Activated CD4-positive, alpha-beta T cell treated with anti-CD3 and anti-CD28 coated beads, Interleukin-2, amount 50 U/mL, for 4 hours (primary cell): ENCODE measurements at places on chromosomes 3 and 15.

- no peak for DNase-seq
Observed at GRCh38 chr15:69669446-69669845, 216.8 kb downstream of the RPLP1 start.

DNA sequence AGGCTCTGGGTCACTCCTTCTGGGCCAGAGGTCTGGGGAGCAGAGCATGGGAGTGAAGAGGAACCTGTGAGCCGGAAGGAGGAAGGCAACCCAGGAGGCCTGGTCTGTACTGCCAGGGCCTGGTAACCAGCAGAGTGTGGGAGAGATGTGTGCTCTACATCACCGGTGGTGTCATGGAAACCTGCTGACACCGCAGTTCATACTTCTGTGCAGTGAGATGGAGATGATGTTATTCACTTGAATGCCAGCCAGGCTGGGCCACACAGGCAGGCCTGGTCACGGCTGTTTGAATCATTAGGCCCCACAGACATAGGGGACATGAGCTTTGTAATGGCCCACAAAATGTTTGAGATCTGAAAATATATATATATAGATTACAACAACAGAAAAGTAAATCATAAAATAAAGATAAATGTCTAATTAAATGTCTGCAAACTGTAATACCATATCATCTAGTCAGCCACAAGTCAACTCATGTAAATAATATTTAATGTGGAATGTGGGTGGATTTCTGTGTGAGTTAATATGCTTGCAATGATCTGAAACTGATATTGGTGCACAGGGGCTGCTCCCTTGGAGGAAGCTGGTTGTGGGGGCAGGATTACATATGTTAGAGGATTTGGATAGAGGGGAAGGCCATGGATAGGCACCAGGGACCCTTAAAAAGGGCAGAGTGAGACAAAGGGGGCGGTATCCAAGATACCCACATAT lies 108.5 kb upstream of the PFN2 start:
- DNase-seq = no peak

DNA sequence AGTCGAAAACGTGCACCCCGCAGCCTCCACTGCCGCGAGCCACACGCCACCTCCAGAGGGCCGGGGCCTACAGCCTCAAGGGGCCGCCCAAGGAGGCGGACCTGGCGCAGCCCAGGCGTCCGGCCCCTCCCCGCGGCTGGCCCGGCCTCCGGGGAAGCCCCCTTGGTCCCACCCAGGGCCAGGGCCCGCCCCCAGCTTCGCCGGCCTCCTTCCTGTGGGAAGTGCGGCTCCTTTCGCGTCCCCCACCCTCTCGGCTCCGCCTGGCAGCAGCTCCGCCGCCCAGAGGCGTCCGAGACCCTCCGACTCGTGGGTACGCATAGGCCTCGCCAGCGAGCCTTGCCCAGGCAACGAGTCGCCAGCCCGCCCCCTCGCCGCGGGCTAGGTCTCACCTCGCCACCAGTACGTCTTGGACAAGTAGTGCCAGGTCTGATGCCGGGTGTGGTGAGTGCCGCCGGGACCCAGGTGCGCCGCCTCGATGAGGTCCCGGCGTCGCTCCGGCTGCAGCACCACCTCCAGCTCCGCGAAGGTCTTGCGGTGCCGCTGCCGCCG lies 642 bp downstream of the ZBTB11 start:
- DNase-seq = peak; percentile 92

DNA sequence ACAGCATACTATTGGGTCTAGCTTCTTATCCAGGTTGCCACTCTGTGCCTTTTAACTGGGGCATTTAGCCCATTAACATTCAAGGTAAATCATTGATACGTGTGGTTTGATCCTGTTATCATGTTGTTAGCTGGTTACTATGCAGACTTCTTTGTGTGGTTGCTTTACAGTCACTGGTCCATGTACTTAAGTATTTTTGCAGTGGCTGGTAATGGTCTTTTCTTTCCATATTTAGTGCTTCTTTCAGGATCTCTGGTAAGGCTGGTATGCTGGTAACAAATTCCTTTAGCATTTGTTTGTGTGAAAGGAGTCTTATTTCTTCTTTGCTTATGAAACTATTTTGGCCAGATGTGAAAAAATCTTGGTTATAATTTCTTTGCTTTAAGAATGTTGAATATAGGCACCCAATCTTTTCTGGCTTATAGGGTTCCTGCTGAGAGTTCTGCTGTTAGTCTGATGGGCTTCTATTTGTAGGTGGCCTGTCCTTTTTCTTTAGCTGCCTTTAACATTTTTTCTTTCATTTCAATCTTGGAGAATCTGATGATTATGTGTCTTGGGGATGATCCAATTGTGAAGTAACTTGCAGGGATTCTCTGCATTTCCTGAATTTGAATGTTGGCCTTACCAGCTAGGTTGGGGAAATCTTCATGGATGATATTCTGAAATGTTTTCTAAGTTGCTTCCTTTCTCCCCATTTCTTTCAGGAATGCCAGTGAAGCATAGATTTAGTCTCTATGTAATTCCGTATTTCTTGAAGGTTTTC lies 39.3 kb downstream of the CCR1 start:
- DNase-seq = no peak

- DNase-seq = no peak
Observed at GRCh38 chr3:48750856-48751255, 33.8 kb upstream of the IP6K2 start.

DNA sequence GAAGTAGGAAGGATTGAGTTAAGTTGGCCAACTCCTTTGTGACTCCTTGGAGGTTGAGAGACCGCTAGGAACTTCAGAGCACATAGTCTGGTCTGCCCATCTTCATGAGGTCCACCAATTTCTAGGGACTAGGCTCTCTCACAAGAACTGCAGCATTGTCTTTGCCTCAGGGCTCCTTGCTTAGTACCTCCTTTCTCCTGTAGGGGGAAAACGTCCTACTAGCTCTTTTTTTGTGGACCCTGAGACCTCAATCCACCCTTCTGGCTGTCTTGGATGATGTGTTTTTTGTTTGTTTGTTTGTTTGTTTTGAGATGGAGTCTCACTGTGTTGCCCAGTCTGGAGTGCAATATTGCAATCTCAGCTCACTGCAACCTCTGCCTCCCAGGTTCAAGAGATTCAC lies 21.6 kb downstream of the REC114 start:
- DNase-seq = no peak

- no peak for DNase-seq
Observed at GRCh38 chr15:95839367-95839782, 491.1 kb upstream of the NR2F2 start.

- DNase-seq = no peak
Observed at GRCh38 chr3:110664148-110664547, 407.5 kb upstream of the NECTIN3 start.

GRCh38 chr3:128518587-128519490 lies 25.8 kb upstream of the GATA2 start:
- DNase-seq = no peak

- DNase-seq = no peak
Observed at GRCh38 chr3:43203022-43203421, 83.3 kb upstream of the SNRK start.

- DNase-seq = peak; percentile 17
Observed at GRCh38 chr3:112498914-112499711, at the start of gene BTLA. BTLA (minus strand) TSS chr3:112499472; CDS start chr3:112499358, 114 bp downstream.

DNA sequence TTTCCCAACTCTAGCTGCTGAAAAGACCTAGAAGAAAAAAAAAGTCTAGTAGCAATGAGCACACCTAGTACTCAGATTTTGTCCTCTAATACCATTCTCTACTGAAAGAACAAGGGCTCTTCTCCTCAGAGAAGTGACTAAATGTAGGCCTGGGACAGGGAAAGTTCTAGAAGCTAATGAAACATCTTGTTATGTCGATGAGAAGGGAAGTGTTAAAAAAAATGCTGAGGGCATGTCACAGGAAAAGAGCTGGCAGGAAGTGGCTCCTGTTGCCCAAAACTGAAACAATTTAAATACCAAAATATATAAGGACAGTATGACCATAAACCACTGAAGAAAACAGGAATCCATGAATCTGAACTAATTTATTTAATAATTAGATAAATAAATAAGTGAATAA lies 581.4 kb upstream of the TBL1XR1 start:
- DNase-seq = no peak

DNA sequence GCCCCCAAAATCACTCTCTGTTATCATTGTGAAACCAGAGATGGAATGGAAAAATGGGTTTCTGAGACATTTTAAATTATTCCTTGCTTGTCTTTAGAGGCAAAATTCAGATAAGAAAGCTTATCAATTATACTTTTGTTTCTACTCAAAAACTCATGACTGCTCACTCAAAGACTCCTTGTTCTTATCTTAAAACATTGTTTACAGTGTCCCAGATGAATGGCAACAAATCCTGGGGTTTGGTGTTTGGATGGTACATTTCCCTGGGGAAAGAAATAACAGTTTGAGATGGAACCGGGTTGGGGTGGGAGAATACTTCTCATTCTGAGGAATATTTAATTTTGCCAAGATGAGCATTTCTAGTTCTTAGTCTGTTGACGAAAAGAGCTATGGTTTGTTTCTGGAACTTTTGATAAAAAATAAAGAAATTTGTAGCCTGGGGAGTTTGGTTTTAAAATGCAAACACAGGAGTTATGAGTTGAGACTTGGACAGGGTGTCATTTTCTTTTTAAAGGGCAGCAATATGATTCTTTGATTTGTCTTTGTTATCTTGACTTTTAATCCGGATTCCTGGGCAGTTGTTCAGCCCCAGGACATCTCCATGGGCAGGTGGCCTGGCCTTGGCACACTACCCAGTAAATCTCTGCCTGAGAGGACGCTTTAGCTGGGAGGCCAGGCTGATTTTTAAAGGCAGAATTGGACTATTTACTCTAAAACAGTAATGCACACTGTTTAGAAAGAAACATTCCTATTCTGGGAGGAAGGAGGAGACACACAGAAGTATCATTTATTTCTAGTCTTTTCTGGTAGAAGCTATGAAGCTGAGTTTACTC lies 32.4 kb downstream of the BTD start:
- DNase-seq = no peak

- DNase-seq = no peak
Observed at GRCh38 chr3:123467046-123467445, 18.2 kb upstream of the ADCY5 start.

DNA sequence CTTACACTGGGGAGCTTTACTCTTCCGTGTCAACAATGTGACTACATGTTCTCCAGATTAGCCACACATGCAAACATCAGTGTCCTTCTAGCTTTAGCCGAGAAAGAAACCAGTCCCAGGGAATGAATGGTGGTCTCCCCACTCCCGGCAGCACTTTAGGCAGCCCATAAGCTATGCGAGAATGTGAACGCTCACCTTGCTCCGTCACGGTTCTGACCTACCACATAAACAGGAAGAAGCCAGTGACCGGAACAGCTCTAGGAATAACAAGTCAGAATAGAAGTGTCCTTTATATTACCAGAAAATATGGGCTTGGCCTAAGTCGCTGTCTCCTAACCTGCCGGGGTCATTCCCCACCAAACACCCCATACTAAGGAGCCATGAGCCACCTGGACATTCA lies 98.0 kb upstream of the ABHD17C start:
- DNase-seq = no peak

GRCh38 chr3:72182206-72182605 lies 397.3 kb upstream of the PROK2 start:
- no peak for DNase-seq
